Hair follicular keratinocyte (primary cell): ENCODE measurements at places on chromosomes 13 and 19. TPM values are rescaled to one million over a fixed set of nuclear protein-coding genes. Genes with fewer than 3 reads are reported as not detected.

The ZNF433 gene
- 0.99 and 2.1 TPM in 2 replicates for total RNA-seq

The SPIB gene
- total RNA-seq: not detected in 2 replicates

The POU4F1 gene
- not detected in 2 replicates for total RNA-seq

The ZNF665 gene
- total RNA-seq: 2.1 and 2.9 TPM in 2 replicates

The SMIM44 gene
- not detected in 2 replicates for total RNA-seq

The KLK4 gene
- not detected in 2 replicates for total RNA-seq

The MAG gene
- total RNA-seq: not detected in 2 replicates

The NTF4 gene
- 4.9 and 5.7 TPM in 2 replicates for total RNA-seq

The VSTM1 gene
- total RNA-seq: not detected in 2 replicates

The GPR42 gene
- not detected in 2 replicates for total RNA-seq

The MBD3L1 gene
- total RNA-seq: not detected in 2 replicates

The KRTDAP gene
- 1.4 and 4.2 TPM in 2 replicates for total RNA-seq

The PCDH17 gene
- total RNA-seq: not detected in 2 replicates

The C1QTNF9 gene
- not detected in 2 replicates for total RNA-seq

The PCDH9 gene
- total RNA-seq: 0.08 and 0.19 TPM in 2 replicates

The METTL21C gene
- total RNA-seq: not detected in 2 replicates

The COPE gene
- 384 and 460 TPM in 2 replicates for total RNA-seq

The ZNF614 gene
- total RNA-seq: 5.1 and 6.9 TPM in 2 replicates

The SHISA2 gene
- 5.0 and 7.2 TPM in 2 replicates for total RNA-seq

The GRK1 gene
- total RNA-seq: not detected in 2 replicates

The MAP4K1 gene
- 0.15 and 0.47 TPM in 2 replicates for total RNA-seq

The PLIN4 gene
- total RNA-seq: 1.1 and 2.1 TPM in 2 replicates

The PSG1 gene
- not detected in 2 replicates for total RNA-seq

The SYNE4 gene
- total RNA-seq: 0.23 and 1.4 TPM in 2 replicates
